ENCODE measurements at places on chromosomes 16 and 17.
A peak's percentile ranks its signal among the peaks of the same experiment; 100 is the strongest.

DNA sequence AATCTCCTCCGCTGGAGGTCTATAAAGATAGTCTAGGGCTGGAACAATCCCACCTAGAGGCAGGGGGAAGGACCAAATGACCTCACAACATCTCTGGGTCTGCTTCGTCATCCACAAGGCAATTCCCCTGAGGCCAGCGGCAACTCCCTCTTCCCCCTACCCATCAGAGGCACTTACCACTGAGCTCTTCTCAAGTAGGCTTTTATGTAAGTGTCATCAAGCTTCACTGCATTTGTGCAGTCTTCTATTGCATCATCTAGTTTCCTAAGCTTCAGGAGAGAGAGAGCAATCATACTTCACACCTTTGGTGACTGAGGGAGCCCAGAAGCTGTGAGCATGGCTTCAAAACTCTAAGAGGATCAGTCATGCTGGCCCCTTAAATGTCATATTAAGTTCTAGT is 21.0 kb downstream of the CNP start:
- DNase-seq, result no peak

DNA sequence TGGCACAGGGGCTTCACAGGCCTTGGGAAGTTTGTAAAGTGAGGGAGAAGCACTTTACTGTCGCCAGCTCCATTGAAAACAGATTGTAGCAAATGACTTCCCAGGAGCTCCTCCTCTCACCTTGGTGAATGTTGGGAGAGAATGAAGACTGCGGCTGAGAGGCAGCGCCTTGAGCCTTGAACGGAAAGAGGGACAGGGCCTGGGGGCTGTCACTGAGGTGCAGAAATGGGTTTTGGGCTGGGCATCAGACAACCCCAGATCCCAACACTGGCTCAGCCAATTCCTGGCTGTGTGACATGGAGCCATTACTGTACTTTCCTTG is 603 bp upstream of the MRTFB start:
- DNase-seq, result no peak

DNA sequence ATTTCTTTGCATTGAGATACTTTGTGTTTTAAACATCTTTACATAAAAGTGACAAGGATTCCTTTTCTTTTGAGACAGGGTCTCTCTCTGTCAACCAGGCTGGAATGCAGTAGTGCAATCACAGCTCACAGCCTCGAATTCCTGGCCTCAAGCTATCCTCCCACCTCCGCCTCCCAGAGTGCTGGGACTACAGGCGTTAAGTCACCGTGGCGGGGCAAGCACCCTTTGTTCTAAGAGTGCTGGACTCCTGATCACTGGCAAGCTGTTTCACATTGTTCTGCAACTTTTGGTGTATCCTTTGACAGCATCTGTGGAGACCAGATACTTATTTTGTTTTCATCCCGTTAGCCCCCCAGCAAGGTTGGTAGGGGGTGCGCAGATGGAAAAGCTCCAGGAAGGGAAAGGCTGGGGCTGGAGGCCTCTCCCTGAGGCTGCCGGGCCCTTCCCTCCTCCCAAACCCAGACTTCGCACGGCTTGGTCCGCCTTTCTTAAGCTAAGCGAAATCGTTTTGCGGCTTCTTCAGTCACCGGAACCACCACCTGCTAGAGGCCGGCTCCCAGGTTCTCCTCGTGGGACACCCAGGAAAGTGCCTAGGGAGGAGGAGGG is 1.1 kb downstream of the ST6GALNAC2 start:
- DNase-seq, result no peak

DNA sequence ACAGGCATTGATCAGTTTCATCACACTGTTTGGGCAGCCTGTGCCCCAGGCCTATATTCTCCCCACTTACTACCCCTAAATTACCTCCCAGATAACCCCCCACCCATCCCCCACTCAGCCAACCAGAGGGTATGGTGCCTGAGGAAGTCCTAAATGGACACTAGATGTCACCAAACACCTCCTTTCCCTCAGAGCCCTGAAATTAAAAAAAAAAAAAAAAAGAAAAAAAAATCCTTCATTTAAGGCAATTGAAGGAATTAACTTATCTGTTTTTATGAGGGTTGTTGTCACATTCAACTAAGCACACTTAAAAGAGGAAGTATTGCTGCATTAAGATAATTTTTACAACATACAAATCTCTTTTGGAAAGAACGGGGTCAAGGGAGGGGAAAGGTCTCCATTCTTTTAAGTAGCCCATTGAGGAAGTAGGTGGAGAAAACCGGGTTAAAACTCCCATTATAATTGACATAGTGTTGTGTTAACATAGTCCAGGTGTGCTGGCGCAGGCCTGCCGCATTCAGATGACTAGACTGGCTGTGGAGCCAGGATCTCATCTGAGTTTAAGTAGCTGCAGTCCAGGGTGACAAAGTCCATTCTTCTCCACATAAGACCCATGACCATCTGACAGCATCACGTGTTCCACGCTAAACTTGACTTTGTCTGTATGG is 46.3 kb downstream of the SNX11 start:
- peak; percentile 67 for DNase-seq

GRCh38 chr16:5903153-5903552 is 805.6 kb upstream of the EEF2KMT start:
- no peak for DNase-seq

- DNase-seq, result no peak
Observed at GRCh38 chr16:75862098-75862386, 135.8 kb upstream of the CPHXL start.

GRCh38 chr16:689175-689897 is 862 bp downstream of the WDR24 start:
- no peak for DNase-seq

- DNase-seq, result no peak
Observed at GRCh38 chr17:17064322-17064721, 22.1 kb downstream of the MPRIP start.

DNA sequence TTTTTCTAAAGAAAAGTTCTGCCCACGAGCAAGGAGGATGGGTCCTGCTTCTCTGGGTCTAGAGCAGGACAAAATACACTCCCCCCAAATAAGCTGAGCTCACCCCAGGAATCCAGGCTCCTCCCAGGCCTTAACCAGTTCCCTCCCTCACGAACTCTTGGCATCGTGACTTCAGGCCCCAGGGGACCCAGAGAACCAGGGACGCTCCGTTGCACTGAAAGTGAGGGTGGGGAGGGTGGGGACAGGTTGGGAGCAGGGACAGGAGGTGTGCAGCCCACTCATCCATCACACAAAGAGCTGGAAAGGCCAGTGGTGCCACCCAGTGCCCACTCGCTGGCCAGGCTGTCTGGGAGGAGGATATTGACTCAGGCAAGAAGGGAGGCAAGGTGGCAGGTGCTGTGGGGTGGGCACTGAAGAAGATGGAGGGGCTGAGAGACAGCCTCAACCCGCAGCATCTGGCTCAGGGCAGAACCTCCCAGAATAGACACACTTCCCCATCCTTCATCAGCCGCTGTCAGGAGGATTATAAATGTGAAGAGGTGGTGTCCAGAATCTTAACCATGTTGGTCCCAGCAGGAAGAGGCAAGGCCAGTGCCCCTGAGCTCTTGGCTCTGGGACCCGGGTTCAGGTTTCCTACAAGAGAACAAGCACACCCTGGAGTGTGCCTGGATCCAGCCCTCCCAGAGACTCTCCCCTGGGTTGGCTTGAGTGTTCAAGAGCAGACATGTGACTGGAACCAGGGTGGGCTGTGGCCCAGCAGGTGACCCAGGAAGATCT is 67.9 kb upstream of the RPL38 start:
- no peak for DNase-seq

- no peak for DNase-seq
Observed at GRCh38 chr17:11551442-11551841, 46.8 kb upstream of the DNAH9 start.

DNA sequence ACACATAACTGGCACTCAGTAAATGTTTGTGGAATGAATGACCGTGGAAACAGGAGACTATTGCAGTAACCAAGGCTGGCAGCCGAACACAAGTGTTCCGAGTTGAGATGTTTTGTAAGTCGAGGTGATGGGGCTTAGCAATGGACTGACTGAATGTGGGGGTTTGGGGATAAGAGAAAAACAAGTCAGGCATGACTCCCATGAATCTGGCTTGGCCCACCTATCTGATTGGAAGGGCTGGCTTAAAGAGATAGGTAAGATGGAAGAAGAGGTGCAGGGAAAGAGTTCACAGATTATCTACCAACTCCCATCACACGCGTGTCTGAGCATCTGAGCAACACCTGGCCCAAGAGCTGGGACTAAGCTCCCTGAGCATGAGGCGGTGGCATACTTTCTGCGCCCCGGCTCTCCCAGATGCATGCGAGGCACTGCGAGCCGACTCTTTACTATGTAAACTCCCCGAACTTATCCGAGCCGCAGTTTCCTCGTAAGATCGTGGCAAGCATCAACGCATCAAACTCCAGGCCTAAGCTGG is 539 bp downstream of the IFT20 start:
- DNase-seq, result no peak

- no peak for DNase-seq
Observed at GRCh38 chr17:32523827-32524552, 37.2 kb downstream of the CDK5R1 start.

DNA sequence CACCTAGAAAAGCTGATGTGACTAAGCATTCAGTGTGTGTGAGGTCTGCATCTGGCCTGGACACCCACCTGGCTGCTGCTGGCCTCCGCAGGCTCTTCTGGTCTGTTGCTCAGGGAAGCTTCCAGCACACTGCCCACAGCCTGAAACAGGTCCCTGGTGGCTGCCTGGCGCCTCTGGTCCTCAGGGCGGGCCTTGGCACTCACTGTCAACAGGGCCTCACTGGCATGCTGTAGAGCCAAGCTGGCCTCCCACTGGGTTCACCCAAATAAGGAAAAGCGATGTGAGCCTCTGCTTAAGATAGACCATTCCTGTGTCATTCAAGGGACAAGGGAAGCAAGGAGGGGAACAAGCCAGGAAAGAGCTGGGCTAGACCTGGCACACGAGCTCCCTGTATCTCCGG is 70.6 kb upstream of the BCO1 start:
- no peak for DNase-seq

DNA sequence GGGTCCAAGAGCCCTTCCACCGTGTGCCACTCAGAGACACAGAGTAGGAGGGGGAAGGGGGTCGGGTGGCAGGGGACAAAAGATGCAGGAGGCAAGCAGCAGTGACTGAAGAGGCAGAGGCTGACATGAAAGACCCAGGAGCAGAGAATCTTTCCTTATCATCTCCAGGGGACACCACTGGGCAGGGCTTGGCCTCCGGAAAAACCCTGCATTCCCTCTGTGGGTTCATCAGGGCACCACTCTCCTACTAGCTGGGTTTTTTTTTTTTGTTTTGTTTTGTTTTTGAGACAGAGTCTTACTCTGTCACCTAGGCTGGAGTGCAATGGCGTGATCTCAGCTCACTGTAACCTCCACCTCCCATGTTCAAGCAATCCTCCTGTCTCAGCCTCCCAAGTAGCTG is 2.1 kb upstream of the STX4 start:
- no peak for DNase-seq

DNA sequence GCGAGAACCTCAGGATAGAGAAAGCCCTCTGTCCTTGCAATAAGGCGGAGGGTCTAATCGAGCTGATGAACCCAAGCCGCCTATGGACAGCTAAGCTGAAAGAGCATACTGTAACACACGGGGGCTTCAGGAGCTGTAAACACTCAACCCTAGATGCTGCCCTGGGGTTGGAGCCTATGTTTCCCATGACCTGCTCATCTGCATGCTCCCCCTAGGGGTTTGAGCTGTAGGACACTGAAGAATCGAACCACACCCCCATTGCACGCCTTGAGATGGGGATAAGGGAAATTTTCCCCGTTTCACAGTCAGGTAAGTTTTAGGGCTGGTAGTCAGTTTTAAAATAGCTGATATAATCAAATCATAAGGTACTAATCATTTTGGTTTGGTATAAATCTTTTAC is 675.6 kb upstream of the CDH8 start:
- DNase-seq, result no peak

GRCh38 chr16:48334325-48334724 is 50.9 kb downstream of the SIAH1 start:
- DNase-seq, result no peak

DNA sequence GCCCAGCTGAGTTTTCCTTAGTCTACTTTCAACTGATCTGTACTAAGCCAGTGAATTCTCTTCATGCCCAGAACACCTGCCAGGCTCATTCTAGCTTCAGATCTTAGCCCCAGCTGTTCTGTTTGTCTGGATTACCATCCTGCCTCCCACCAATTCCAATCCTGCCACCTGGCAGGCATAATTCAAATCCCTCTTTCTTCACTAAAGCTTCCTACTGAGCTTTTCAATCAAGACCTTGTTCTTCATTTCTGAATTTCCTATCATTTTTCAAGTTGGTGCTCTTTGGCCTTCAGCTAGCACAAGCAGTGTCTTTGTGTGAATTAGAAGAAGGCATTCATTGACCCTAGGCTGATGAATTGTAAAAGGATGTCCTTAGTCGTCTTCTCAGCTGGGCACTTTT is 357.6 kb downstream of the UTP18 start:
- DNase-seq, result no peak

- DNase-seq, result no peak
Observed at GRCh38 chr17:3795390-3796102, 5.4 kb downstream of the ITGAE start.

DNA sequence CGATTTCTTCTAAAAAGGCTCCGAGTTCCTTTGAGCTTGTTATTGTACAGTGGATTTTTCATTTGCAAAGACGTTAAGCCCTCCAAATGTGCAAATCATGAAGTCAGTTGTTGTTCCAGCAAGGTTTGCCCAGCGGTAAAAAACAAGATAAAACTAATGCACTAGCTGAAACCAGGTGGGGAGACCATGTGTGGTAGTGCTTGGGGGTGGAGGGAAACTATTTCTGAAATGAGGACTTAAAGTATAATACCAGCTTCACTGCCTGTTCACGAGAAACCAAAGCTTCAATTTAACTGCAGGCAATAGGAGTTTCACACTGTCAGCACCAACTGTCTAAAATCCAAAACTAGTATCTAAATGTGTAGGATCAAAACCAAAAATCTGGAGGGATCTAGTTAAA is 22.3 kb downstream of the SMARCE1 start:
- DNase-seq, result no peak

- peak; percentile 96 for DNase-seq
Observed at GRCh38 chr17:82787081-82787848, 35.4 kb downstream of the TBCD start.

DNA sequence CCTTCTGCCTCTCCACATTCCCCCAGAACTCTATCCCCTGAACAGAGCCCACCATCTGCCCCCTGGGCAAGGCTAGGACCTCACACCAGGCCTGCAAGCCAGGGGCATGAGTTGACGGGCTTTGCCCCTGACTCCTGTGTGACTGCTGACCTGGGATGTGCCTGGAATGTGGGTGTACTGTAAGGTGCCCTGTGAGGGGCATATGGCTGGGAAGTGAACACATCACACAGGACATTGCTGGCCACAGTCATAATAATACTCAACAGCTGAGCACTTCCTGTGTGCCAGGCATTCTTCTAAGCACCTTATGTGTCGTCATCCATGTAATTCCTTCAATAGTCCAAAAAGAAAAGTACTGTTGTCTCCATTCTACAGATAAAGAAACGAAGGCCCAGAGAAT is 13.3 kb downstream of the CES4A start:
- DNase-seq, result no peak
